ENCODE measurements at places on chromosomes 11 and 22.

DNA sequence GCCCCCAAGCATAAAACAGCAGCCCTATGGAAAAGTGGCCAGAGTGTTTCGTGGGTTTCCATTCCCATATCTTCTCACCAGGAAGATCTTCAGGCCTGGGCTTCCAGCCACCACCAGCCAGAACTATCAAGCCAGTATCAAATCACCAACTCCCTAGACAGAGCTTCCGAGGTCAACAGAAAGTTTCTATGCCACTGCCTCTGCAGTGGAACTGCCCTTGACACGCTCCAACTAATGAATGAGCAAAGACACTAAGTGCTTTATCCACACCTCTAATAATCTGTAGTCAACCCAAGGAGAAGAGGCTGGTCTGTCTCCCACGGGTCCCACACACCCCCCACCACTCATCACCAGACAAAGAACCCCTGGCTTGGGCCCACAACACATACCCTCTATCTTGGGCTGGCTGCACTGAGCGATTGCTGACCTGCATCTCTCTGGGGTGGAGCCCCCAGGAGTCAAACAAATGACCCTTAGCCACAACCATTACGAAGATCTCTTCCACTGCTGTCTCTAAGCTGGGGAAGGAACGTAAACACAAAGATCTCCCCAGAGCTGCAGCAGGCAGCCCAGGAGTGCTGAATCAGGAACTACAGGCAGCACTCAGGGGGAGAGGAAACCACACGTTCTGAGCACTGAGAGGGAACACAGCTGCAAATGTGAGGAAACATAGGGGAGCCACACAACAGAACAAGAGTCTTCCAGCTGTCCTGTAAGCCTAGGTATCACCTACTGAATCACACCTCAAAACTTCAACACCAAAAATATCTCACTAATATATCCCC, 9.7 kb downstream of the OR5AN1 start:
- no peak for DNase-seq

- DNase-seq: no peak
Observed at GRCh38 chr22:45831394-45831793, 145.6 kb downstream of the WNT7B start.

GRCh38 chr22:26785932-26786331, 128.5 kb downstream of the MIAT start:
- no peak for DNase-seq

- no peak for DNase-seq
Observed at GRCh38 chr11:9462172-9462799, 1.5 kb downstream of the ZNF143 start.

GRCh38 chr11:130703489-130704190, 212.6 kb downstream of the SNX19 start:
- no peak for DNase-seq

Data from activated CD4-positive, alpha-beta T cell treated with anti-CD3 and anti-CD28 coated beads, Interleukin-2, Interleukin-4, amounts not matched to agents 100 ng/mL and 50 ng/mL, durations not matched to agents 16 hours and 8 hours (primary cell).